ENCODE measurements at places on chromosomes 2 and 18.

DNA sequence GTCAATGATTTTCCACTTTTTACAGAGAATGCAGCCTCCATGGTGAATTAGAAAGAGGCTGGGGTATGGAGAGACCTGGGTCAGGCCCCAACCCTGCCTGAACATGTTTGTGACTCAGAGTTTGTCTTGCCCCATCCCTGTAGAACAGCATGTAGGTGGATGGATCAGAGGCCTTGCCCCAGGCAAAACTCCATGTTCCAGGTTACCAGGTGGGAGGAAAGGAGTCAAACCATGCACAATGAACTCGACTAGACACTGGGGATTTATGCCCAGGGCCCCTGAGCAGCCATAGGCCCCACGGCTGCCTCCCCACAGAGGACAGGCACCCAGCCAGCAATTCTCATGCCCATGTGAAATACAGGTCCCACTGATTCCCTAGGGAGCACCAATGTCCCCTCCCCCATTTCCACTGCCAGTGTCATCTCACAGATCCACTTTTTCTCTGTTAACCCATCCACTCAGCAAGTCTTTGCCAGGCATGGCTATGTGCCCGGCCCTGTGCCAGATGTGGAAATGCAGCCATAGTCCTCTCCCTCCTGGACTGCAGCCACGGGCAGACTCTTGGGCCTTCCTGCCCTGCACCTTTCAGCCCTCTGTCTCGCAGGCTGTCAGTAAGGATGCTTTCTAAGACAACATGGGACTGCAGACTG lies 737.8 kb upstream of the HS6ST1 start:
- DNase-seq, result no peak

DNA sequence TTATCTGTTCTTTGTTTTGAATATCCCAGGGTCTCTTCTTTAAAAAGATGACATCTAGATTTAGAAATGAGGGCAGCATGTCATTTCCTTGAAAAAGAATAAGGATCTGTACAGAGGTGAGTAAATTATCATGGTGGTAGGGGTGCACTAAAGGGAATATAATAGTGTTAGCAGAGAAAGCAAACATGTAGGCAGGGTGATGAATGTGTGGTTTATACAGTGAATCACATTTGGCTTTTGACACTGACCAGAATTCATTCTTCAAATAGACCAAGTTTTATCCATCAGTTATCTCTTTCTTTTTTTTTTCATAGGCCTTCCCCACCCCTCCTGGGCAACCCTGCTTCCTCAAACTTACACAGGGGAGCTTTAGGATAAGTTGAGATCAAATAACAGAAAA lies 184.5 kb upstream of the LRP1B start:
- DNase-seq, result no peak

DNA sequence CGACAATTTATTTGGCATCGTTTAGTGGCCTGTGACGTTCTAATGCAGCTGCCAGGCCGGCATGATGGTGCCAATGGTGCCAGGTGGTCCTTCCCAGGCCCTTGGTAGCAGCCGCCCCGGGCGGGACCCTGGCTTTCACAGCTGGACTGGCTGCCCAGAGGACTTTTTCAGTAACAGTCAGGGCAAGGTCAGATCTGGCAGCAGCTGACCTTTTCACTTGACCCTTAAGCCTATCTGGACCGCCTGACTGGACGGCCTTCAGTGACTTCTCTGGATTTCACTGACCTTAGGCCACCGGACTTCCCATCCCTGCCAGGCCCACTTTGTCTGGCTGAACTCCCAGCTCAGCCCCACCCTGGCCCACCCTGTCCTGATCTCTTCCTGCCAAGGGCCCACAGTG lies 15.9 kb downstream of the TRIB2 start:
- no peak for DNase-seq

DNA sequence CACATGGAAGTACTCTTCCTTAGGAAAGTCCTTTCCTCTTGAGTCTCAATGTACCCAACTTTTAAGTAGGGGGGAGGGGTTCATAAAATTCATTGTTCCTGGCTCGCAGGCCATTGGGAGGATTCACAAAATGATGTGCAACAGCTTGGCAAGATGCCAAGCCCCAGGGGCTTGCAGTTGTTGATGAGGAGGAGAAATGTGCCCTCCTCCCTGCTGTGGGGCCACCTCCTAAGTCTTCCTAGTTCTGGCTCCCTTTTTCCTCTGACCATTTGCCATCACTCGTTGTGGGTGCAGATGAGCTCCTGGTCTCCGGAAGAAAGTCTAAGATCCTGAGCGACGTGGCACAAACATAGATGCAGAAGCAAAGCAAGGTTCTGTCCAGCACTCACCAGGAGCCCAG lies 435.4 kb downstream of the EIPR1 start:
- DNase-seq, result no peak

GRCh38 chr2:104474716-104475115 lies 379.2 kb upstream of the POU3F3 start:
- no peak for DNase-seq

DNA sequence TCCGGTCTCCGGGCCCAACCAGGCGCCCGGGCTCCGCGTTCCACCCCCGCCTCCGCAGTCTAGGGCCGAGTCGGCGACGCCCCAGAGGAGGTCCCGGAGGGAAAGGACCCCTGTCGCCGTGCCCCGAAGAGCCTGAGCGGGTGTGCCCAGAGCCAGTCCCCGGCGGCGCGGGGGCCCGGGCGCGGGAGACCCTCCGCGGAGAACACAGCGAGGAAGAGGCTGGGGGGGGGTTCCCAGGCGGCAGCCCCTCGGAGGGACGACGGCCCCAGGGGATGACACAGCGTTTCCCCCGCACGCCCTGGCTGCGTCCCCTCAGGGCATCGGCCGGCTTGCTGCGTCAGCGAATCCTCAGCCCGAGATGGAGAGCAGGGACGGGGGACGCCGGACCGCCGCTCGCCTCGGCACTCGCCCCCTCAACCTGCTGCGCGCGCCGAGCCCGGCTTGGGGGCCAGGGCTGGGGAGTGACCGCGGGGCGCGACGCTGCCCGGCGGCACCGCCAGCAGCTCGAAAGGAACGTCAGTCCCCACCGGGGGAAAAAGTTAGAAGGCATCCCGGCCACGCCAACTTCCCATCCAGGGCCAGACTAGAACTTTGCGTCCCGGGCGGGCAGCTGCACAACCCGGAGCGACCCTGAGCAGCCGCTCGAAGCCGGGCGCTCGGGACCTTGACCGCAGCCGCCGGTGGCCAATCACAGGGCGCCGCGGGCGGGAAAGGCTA lies 711 bp downstream of the SFXN5 start:
- no peak for DNase-seq
